HEK293T (cell line): ENCODE measurements at places on chromosomes 11 and 22.

- no peak for DNase-seq
These were observed 1.9 kb downstream of the HPS4 start for GRCh38 chr22:26481694-26482093.

GRCh38 chr11:130122141-130122575, 37.4 kb upstream of the ST14 start:
- DNase-seq: no peak

DNA sequence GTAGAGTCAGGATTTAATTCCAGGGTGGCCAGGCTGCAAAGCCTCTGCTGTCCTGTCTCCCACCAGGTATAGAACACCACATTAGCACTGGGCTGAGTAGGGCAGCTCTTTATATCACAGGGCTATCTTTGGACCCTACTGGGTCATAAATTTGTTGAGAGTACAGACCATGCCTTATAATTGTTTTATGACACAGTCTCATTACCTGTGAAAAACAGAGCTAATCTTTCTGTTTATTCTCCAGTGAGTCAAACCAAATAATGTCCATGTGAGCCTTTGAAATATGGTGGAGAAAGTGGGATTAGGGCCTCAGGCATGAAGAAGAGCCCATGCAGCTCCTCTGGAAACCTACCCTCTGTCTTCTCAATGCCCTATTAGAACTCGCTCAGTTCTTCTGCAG, 49.6 kb upstream of the KIRREL3 start:
- no peak for DNase-seq

GRCh38 chr22:30265823-30266444, 717 bp downstream of the OSM start:
- no peak for DNase-seq

GRCh38 chr11:61106296-61106695, 4.0 kb downstream of the CD5 start:
- DNase-seq: no peak

DNA sequence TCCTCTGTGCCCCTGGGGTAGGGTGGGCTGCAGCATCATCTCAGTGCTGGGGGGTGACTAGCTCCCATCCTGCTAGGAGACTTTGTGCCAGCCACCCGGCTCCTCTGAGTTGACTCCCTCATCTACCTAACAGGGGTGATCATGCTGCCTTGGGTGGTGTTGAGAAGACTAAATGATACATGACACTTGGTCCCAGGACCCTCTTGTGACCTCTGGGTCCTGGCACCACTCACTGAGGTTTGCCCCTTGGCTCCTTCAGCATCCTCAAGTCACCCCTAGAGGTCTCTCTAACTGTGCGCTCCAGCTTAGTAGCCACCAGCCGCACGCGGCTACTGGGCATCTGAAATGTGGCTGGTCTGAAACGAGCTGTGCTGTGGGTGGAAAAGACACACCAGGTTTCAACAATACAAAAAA, 72.1 kb downstream of the LRRC32 start:
- peak; percentile 50 for DNase-seq

DNA sequence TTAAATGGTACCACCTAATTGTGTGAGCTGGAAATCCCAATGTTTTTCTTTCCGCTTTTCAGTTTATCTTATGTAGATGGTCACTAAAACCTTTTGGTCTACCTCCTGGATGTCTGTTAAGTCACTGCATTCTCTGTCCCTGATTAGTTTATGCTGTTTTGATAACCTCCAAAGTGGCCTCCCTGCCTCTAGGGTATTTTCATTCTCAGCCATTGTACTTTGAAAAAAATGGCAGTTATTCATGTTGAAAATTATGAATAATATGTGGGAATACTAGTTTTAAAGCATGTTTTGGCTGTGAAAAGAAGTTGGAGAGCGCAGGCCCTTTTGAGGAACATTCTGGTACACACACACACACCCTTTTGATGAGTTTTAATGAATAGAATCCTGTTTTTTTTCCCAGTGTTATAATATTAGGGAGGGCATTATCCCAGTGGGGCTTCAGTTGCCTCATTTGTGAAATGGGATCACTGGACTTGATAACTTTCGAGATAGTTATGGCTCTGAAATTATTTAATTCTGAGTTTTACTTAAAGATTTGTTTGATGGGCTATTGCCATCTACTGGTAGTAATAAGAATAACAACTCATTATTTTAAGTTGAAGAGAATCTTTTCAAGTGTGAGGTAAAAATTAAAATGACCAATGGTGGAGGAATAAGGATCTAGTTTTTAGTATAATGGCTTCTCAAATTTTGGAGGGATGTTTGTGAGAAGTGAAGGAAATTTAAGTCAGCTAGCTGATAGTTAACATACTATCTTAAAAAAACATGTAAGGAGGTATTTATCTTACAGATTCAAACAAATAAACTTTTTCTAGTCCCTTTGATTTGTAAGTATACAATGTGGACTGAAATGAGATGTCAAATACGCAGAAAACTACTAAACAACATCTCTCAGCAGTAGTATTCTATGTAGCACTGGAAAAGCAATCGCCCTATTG, 3.9 kb downstream of the FDX1 start:
- DNase-seq: no peak

GRCh38 chr11:82718307-82718706, 15.4 kb downstream of the FAM181B start:
- DNase-seq: peak; percentile 58

GRCh38 chr11:96464700-96465307, 75.0 kb downstream of the JRKL start:
- peak; percentile 71 for DNase-seq

- no peak for DNase-seq
These were observed 10.6 kb downstream of the CTSF start for GRCh38 chr11:66557733-66558326.

DNA sequence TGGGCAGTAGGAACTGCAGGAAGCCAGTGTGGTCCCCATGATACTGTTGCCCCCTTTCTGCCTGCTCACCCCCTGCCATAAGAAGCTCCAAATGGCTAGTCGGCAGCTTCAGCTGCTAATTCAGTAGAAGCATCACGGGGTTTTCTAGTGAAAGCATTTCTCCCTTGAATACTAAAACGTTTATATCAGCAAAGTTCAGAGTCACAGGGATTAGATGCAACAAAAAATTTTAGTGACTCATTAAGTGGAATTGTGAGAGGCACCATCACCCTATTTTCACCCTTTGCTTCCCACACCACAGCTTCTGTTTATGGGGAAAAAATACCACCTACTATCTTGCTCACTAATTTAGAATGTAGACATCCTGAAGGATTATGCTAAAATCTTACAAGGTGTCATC, 25.2 kb downstream of the RAB39A start:
- no peak for DNase-seq
